ENCODE measurements at places on chromosomes 1 and 21. TPM values are rescaled to one million over a fixed set of nuclear protein-coding genes. Genes with fewer than 3 reads are reported as not detected.

GRCh38 chr1:1264868-1265272 is 8.8 kb downstream of the UBE2J2 start:
- DNase-seq, result no peak

- peak; percentile 23 for DNase-seq
Observed at GRCh38 chr1:31376375-31377134, 3.7 kb upstream of the FABP3 start.

DNA sequence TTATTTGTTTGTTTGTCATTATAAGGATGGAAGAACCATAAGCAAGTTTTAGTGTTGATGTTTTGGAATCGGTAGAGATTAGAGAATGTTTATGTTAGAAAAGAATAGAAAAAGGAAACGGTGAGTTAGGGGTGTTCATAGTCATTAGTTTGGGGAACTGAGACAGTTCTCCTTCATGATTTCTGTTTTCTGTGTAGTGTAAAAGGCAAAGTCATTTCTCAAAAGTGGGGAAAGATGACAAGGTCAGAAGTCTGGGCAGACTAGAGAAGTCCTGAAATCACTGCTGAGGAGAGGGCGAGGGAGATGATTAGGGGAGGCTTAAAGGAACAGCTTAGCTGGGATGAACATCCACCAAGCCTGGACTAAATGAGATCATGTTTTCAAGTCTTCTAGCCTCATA is 498.9 kb downstream of the TTLL7 start:
- DNase-seq, result no peak

Gene S100A2
- total RNA-seq, result 0.92 TPM

Gene NECTIN4
- total RNA-seq, result not detected

GRCh38 chr1:45846931-45847330 is 43.5 kb downstream of the MAST2 start:
- no peak for DNase-seq

DNA sequence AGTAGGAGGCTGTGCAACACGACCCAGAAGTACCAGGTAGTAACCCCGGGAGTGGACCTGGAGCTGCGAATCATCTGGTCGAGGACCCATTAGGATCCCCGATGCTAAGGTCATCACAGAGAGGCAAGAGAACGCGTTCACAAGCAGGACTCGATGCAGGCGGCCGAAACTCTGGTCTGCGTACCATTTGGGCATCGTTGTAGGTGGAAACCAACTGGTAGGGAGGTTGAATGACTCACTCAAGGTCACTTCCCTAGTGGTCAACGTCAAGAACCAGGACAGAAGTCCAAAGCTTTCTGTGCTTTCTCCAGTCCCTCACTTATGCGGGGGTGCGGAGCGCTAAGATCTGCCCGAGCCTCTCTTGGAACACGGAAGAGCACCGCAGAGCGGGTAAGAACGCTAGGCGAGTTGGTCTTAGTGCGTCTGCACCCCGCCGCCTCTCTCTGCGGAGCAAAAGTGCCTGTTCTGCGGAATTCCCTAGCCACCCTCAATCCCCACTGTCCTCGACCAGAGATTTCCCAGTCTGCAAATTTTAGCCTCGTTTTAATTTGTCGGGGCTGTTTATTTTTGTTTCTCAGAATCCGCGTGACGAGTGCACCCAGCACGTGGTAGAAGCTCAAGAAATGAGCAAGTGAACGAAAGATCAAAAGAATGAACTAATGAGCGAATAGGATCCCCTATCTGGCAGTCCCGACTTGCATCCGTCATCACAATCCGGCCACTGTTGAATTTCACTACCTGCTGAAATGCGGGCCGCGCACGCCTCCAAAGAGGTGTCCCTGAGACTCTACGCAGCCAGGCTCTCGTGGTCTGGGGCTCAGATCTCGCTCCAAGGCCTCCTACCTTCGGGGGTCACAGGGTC is 12.2 kb downstream of the HLX start:
- no peak for DNase-seq

Gene RPS27
- total RNA-seq, result 1,449 TPM

DNA sequence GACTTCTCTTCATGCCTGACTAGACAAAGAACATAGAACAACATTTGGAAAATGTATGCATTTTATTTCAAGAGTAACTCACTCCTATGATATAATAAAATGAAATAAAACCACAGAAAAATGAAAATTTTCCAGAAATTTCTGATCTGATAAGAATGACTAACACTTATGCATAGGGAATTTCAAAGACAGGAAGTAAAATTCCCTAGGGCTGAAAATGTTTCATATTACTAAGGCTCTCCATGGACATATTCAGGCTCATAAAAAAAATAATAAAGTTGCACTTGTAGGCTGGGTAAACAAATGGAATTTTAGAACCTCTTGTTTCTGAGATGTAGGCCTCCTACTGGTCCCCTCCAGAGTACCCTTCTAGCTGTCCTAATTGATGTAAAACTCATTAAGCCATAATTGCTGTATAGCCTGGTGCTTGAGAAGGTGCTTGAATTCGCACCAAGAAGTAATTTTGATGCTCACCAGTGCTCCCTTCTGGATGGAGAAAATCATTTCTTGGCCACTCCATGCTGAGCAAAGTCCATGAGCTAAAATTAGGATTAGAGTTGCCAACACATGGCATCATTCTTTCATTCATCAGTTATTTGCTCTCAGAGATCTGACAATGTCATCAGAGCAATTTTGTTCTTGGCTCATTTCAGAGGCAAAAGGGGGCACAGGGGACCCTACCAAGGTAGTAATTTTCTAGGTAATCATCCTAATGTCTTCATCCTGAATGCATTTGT is 641.0 kb upstream of the CAMK1G start:
- DNase-seq, result no peak

DNA sequence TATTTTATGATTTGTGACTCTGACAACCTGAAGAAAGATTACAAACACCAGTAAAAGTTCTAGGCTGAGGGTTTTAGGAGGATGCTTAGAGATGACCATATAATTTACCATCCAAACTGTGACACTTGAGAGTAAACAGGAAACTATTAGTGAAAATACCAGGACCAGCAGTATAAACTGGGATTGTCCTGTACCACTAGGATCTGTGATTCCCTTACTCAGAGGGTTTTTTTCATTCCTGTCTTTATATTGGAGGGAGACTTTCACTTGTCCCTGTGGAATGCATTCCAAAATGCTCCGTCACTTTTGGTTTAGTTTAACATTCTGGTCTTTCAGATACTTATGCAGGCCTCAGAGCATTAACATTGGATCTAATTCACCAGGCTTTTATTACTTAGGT is 482.9 kb downstream of the PTBP2 start:
- no peak for DNase-seq

- peak; percentile 79 for DNase-seq
Observed at GRCh38 chr1:12460121-12460520, 157.9 kb downstream of the DHRS3 start.

GRCh38 chr1:15277447-15277838 is 30.4 kb downstream of the FHAD1 start:
- DNase-seq, result no peak

DNA sequence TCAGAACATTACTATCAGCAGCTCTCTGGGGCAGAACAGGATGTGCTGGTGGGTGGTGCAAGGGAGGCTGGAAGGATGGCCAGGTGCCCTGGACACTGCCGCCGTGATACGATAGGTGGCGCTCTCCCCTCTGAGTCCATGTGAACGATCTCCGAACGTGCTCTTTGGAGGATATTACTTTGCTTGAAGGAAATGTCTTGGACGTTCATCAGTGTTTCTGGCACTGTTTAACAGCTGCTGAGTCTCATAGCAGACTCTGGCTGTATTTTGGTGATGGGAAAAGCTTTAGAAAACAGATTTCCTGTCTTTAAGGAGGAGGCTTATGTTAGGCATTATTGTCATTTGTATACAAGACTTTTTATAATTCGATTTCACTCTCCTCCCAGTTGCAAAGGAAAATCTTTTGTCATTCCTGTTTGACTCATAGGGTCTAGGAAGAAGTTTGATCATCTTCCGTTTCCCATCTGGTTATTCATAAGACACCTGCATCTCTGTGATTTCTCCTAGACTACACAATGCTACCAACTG is 386.2 kb upstream of the ADGRL2 start:
- peak; percentile 91 for DNase-seq

GRCh38 chr1:91684481-91685196 is 184.0 kb downstream of the CDC7 start:
- no peak for DNase-seq

GRCh38 chr1:169072945-169073725 is 33.4 kb upstream of the ATP1B1 start:
- no peak for DNase-seq

- DNase-seq, result no peak
Observed at GRCh38 chr1:23357138-23357908, 12.3 kb downstream of the ZNF436 start.

GRCh38 chr1:155022136-155022926 is 11.2 kb downstream of the DCST2 start:
- DNase-seq, result no peak

DNA sequence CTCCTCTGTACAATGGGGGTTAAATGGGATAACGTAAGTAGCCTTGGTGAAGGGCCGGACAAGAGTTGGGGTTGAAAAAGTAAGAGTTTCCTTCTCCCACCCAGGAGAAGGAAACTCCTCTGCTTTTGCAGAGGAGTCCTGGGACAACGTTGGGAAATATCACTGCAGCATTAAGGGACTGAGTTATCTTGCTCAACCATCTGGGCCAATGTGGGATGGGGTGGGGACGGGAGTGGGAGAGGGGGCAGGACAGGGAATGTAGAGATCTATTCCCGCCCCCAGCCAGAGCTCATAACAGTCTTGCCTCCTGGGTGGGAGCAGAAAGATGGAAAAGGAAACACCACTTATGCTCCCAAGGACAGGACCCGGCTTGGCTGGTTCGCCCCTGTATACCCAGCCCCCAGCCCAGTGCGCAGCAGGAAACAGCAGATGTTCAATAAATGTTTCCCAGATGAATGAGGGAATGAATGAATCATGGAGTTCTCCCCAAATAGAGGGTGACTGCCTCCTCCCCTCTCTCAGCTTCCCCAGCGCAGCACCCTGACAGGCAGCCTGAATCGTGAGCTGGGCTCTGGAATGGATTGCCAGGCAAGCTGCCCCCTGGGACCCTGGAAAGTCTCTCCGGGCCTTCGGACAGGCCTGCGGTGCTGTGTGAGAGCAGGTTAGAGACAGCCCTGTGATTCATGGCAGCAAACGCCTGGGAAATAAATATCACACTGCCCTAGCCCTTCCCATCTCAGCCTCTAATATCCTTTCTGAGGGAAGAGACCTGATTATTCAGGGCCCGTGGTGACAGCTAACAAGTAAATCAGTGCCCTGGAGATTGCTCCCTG is 24.8 kb downstream of the FBXO2 start:
- DNase-seq, result no peak

Gene ADGRL4
- 17.6 TPM for total RNA-seq

- DNase-seq, result no peak
Observed at GRCh38 chr1:31702836-31703404, 897 bp downstream of the COL16A1 start.

DNA sequence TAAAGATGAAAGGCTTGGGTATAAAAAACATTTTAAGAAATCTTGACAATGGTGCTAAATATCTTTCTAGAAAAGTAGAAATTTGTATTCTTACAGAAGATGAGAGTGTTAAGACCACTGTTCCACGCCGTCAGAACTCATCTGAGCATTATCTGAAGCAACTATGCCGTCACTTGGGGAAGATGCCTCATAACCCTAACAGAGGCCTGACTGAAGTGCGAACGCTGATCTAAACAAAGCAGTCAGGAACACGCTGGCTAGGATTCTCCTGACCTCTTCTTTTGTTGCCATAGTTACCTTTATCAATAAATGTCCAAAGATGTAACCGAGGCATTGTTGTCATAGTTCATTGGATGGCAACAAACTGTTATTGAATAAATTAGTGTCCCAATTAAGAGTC is 612.4 kb downstream of the LTN1 start:
- no peak for DNase-seq

GRCh38 chr1:46019348-46019747 is 113.1 kb downstream of the PIK3R3 start:
- no peak for DNase-seq

- no peak for DNase-seq
Observed at GRCh38 chr1:7002728-7003127, 217.5 kb downstream of the CAMTA1 start.

Gene MPL
- total RNA-seq, result 1.3 TPM

GRCh38 chr1:116481934-116482333 is 88.9 kb downstream of the CD58 start:
- DNase-seq, result no peak

DNA sequence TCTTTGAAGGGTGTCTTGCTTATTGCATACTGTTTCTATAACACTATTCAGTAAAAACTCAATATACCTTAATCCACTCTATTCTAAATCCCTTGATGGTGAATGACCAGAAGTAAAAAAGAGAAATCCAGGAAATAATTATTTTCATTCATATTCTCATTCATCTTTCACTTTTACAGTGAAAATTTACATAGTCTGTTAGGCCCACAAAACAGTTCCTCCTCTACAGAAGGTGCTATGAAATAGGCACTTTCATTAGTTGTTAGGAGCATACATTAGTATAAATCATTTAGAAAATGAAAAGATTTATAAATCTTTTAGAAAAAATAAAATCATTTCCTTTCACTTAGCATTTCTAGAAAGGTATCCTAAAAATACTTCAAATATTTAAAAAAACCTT is 115.1 kb downstream of the LHX4 start:
- no peak for DNase-seq

Gene NPHS2
- not detected for total RNA-seq

GRCh38 chr1:91703095-91703494 is 182.9 kb downstream of the TGFBR3 start:
- DNase-seq, result no peak

Gene PAPPA2
- 0.94 TPM for total RNA-seq

Gene RSPO1
- 0.15 TPM for total RNA-seq

Gene TNFRSF4
- total RNA-seq, result 1.3 TPM

- no peak for DNase-seq
Observed at GRCh38 chr1:76591963-76592362, 275.3 kb upstream of the ST6GALNAC5 start.

Gene CCDC185
- 0.35 TPM for total RNA-seq

- DNase-seq, result peak; percentile 69
Observed at GRCh38 chr1:37306461-37306860, 167.9 kb upstream of the ZC3H12A start.

Gene UBAP2L
- total RNA-seq, result 110 TPM

DNA sequence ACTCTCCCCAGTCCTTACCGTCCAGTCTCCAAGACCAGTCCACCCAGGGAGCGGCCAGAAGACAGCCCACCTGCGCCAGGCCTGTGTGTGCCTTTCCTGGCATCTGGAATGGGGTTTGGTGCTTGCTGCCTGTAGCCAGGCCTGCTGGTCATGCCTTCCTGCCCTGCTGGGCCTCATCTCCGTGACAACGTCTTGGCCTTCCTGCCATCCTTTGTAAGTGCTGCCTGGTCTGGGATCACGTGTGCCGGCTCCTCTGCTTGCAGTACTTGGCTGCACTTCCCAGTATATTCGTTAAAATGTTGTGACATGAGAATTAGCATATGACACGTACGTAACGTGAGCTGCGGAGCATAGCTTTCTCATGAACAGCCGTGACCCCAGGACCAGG is 145.3 kb upstream of the COL6A1 start:
- no peak for DNase-seq

DNA sequence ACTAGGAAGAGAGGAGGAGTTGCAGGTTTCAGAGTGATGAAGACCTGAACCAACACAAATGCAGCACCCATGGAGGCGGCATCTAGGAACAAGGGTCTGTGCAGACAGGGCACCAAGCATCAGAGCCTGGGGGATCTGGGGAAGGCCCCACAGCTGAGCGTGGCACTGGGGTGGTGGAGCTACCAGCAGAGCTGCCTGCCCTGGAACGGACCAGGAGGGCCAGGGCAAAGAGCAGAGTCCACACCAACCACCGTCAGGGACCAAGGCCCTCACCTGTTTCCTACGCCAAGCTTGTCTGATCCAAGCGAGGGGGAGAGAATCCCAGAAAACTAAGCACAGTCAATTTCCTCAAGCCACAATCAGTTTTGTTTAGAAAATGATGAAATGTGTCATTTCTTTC is 79.0 kb upstream of the SYT6 start:
- DNase-seq, result no peak

Gene C1orf94
- total RNA-seq, result not detected
